ENCODE measurements at places on chromosomes 2 and 18.

DNA sequence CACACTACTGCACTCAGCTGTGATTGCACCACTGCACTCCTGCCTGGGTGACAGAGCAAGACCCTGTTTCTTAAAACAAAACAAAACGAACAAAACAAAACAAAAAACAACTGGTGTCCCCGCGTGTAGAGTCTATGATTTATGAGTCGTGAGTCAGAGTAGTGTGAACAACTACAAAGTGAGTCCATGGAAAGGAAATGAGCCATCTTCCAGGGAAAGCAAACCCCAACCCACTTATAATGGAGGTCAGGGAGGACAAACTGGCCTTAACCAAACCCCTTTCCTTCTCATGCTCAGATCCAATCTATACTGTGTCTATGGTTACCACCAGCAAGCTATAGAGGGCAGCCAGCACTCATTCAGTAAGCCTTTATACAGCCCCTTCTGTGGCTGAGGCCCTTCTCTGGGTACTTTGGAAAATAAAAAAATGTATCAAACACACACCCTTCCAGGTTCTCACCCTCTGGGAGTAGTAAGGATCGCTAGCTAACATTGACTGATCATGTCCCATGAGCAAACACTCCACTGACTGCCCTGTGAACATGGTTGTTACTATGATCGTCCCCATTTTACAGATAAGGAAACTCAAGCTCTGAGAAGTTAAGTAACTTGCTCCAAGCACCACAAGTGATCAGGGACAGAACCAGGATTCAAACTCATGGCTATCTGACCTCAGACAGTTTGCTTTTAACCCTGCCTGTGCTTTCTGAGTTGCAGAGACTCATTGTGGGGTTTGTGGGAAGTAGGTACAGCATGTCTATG lies 24.7 kb upstream of the COLEC12 start:
- DNase-seq: no peak

GRCh38 chr2:207231106-207231865 lies 65.5 kb upstream of the KLF7 start:
- DNase-seq: no peak

DNA sequence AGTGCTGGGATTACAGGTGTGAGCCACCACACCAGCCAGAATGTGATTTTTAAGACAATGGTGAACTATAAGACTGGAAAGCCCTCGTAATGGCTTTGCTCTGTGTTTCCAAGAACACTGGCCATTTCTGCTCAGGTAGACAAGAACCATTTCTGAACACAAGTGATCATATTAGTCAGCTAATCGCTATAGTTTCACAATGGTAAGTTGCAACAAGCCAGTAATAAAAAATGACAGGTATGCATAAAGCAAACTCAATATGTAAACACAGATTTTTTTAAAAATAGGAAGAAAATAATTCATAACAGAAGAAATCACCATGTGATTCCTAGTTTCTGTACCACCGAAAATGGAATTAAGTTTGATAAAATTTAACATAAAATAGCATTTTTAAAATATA lies 166.5 kb downstream of the THADA start:
- DNase-seq: no peak

GRCh38 chr2:83916559-83916958 lies 542.5 kb downstream of the SUCLG1 start:
- no peak for DNase-seq

DNA sequence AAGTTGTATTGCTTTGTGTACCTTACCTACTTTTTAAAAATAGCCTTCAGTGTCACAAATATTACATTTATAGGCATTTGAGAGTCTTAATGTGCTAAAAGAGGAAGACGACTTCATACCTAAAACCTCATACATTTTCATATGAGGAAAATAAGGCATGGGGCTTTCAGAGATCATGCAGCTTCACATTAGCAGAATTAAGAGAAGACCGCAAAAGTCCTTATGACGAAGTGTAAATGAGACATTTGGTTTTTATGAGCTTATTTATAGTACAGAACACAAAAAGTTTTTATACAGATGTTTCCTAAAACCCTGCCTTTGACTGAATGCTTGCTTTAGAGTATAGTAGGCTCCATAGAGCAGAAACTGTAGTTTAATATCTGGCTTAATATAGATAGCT lies 10.1 kb upstream of the CCDC138 start:
- no peak for DNase-seq

- DNase-seq: no peak
Measured at GRCh38 chr18:24460388-24460787, at the start of gene HRH4. HRH4 (plus strand) TSS chr18:24460637; CDS start chr18:24460729, 92 bp downstream.

GRCh38 chr18:35469725-35470124 lies 28.0 kb downstream of the INO80C start:
- no peak for DNase-seq

DNA sequence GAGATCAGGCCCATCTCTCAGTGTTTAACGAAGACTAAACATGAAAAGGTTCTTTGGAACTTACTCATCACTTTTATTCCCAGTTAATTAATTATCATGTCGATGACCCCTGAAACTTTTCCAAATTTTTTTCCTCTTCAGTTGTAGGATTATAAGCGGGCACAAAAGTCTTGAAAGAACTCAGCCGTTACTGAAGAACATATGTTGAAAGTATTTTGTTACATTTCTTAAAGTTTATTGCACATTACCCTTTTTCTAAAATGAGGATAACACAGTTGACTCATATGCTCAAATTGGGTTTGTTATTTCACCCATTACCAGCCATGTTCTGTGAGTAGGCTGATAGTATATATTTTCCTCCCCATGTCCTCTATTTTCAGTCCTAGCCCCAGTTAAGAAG lies 75.9 kb upstream of the COL3A1 start:
- DNase-seq: no peak

GRCh38 chr2:216897561-216898203 lies 37.8 kb upstream of the TNP1 start:
- no peak for DNase-seq

DNA sequence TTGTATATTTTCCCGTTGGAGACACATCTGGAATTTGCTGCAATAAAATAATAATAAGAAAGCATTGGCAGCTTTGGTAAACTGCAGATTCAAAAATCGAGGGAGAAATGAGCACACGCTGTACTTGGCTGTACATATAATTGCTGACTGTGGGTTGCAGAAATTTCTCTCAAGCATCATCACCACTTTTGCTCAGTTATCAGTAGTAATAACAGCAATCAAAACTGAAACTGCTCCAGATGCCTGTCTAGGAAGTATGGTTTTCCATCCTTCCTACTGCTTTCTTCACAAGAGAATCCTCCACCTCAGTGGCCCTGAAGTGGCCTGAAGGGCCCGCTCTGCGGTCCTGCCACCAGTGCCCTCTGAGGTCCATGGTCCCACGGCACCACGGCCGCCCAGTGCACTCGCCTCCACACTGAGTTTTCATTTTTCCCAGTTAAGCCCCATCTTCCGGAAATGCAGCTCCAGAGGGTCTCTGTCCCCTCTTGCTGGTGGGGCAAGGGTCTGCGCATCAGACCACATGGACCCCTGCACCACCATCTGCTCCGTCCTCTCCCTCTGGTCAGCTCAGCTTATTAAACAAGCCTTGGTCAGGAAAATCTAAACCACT lies 3.9 kb downstream of the DUSP28 start:
- DNase-seq: no peak

DNA sequence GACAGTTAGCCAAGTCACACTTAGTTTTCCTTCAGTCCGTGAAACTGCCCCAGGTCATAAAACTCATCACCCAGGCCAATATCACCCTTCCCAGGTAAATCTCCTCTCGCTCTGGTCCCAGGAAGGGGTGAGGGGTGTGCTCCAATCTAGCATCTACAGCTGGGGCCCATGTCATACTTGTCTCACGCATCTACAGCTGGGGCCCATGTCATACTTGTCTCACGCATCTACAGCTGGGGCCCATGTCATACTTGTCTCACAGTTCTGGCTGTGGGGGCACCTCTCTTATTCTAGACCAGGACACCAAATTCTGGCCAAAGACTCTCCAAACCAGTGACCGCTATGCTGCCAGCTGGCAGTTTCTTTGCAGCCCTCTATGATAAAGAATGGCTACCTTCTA lies 123.3 kb upstream of the DLGAP1 start:
- DNase-seq: no peak

DNA sequence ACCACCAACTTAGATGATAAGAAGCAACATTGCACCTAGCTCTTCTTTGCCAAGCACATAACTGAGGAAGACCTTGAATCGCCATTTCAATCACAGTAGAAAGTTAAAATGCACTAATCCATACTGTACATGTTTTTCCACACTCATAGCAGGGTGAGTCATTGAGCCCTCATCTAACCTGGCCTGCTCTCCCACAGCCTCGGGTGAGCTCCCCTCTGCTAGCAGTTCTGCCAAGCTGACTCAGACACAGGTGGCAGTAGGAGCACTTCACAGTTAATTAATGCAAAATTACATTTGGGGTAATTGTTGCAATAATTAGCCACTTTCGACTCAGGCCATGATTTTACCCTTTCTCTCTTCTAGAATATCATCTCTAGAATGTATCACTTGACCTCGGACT lies 1632.8 kb upstream of the CELF4 start:
- DNase-seq: no peak

GRCh38 chr2:227482638-227483340 lies 10.8 kb downstream of the AGFG1 start:
- DNase-seq: no peak

- DNase-seq: no peak
Measured at GRCh38 chr2:70118798-70119454, 31.6 kb downstream of the PCBP1 start.

DNA sequence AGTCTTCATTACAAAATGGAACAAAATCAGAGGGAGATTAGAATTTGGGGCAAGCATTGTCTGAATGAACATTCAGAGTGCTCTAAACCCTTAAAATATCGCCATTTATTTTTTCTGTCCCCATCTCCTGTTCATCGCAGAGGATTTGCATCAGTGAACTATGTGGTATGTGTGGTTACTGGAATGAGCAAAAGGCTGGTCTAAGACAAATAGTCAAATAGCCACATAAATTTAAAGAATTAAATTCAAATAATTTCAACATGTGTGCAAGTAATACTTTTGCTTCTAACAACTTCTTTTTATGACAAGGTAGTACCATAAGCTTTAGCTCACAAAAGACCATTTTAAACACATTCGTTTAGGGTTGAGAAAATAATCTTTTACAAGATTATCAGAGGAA lies 82.6 kb upstream of the ST8SIA3 start:
- DNase-seq: no peak

- DNase-seq: no peak
Measured at GRCh38 chr2:150466741-150467620, 20.5 kb downstream of the RND3 start.

DNA sequence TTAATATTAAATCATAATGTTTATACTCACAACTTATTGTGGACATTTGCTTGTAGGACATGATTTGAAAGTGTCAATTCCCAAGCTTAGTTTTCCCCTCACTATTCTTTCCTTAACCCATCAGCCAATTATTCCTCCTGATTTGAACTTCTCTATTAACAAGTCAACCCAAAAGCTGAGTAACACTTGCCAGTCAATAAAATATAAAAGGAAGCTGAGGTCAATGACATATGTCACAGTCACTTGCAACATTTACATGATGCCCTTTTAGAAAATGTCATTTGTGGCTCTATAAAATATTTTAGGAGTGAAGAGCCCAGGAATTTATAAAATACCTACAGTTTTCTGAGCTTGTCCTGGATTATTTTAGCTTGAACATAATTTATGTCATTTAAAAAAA lies 7.2 kb downstream of the CCDC68 start:
- no peak for DNase-seq

GRCh38 chr18:58983260-58984155 lies 118.8 kb downstream of the ZNF532 start:
- DNase-seq: no peak

- no peak for DNase-seq
Measured at GRCh38 chr2:109699646-109700045, 85.5 kb downstream of the SOWAHC start.

GRCh38 chr2:178553047-178553446 lies 72.8 kb downstream of the PLEKHA3 start:
- no peak for DNase-seq

GRCh38 chr18:78601349-78601748 lies 378.3 kb upstream of the SALL3 start:
- DNase-seq: no peak

DNA sequence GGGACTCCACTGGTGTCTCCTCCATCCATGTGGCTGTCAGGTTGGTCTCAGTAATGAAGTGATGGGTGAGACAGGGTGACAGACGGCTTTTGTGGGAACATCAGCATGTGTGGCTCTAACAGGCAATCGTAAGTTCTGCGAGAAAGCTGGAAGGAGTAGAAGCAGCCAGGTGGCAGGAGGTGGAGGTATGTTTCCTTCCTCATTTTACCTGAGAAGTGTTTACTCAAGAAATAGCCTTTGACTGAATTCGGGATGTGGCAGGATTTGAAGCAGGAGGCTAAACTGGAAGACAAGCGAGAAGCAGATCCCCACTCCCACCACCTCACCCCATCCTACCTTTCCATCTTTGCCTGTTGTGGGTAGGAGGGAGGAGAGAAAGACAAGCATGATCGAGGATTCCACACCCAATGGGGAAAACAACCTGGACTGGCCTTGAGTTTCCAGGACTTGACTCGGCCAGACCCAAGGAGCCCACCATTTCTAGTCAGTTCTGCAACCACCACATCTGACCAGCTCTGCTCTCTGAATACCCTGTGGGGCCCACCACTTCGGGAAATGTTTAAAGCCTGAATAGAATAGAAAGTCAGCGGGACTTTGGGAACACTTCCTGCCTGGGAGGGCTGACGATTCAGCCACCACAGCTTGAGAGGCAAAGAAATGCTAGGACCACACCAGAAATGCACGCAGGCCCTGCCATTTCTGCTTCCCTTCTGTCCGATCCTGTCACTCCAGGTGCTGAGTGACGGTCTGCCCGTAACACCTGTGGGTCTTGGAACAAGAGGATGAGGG lies 1.2 kb downstream of the ABCG8 start:
- DNase-seq: no peak

GRCh38 chr2:27977731-27978312 lies 87.3 kb downstream of the BABAM2 start:
- DNase-seq: no peak

- DNase-seq: no peak
Measured at GRCh38 chr2:44716131-44716530, 225.4 kb upstream of the SIX3 start.

- DNase-seq: no peak
Measured at GRCh38 chr2:96386470-96386869, 50.9 kb downstream of the NCAPH start.

- DNase-seq: no peak
Measured at GRCh38 chr2:70648961-70649360, 95.3 kb upstream of the TGFA start.

DNA sequence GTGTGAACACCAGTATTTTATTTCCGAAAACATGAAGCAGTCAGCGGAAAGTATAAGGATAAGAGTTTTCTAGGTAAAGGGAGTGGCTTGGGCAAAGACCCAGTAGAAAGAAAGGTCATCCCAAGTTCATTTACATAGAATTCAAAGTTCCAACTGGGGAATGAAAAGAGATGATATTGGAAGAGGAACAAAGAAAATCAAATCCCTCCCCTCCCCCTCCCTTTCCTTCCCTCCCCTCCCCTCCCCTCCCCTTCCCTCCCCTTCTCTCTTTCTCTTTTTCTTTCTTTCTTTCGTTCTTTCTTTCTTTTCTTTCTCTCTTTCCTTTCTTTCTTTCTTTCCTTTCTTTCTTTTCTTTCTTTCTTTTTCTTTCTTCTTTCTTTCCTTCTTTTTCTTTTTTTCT lies 675.7 kb upstream of the NRXN1 start:
- no peak for DNase-seq

Data from effector memory CD4-positive, alpha-beta T cell (primary cell).